ENCODE measurements at places on chromosomes 6 and 20.

- no peak for DNase-seq
Measured at GRCh38 chr6:100229512-100229911, 235.2 kb downstream of the SIM1 start.

- no peak for DNase-seq
Measured at GRCh38 chr6:144364782-144365181, 79.6 kb downstream of the UTRN start.

GRCh38 chr6:399785-400534 lies 8.4 kb downstream of the IRF4 start:
- DNase-seq: peak; percentile 58

DNA sequence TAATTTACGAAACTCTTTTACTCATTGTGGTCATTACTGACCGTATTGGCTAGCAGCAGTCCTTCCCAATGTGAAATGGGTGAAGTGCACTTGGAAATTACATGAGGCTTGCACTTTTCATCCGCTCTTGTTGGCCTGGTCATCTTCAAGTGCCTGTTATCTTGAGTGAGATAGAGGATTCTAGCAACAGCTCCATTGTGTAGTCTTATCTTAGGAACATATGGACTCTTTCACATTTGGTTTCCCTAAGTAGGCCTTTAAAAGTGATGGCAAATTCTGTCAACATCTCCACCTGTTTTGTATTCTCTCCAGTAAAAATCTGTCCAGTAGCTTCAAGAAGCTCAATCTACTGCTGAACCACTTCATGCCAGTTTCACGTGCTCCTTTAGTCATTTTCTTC lies 114.8 kb upstream of the MARCKS start:
- DNase-seq: no peak

DNA sequence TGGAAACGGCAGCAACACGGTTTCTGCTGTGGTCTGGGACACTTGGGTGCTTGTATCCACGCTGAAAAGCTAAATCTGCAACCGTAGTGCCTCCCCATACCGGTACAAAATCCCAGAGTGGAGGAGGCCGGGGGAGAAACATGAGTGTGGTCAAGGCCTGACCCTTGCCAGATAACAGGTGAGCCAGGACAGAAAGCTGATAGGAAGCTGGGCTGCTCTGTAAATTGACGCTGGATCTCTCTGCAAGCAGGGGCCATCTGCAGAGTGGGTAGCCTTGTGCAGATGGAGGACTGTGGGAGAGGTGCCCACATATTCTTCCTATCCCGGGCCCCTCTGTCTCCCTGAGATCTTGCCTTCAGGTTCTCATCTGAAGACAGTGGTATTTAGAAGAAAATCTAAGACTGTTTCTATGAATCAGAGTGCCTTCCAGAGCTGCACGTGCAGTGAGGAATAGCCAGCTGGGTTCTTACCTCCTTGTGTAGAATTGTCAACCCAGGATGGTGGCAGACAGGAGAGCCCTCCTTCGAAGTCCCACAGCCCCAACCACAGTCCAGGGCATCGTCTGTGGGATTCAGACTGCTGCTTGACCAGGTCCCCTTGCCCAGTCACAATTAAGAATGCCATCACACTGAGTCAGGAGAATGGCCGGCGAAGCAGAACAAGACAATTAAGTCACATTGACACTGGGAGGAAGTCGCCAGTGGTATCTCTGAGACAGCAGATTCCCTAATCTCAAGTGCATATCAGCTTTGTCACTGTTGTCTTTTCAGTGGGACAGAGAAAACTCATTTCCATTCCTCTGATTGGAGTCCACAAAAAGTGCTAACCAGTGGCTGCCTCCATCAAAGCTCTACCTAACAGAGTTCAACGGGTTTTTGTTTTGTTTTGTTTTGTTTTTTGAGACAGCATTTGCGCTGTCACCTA lies 100.0 kb upstream of the RIPOR2 start:
- peak; percentile 28 for DNase-seq

DNA sequence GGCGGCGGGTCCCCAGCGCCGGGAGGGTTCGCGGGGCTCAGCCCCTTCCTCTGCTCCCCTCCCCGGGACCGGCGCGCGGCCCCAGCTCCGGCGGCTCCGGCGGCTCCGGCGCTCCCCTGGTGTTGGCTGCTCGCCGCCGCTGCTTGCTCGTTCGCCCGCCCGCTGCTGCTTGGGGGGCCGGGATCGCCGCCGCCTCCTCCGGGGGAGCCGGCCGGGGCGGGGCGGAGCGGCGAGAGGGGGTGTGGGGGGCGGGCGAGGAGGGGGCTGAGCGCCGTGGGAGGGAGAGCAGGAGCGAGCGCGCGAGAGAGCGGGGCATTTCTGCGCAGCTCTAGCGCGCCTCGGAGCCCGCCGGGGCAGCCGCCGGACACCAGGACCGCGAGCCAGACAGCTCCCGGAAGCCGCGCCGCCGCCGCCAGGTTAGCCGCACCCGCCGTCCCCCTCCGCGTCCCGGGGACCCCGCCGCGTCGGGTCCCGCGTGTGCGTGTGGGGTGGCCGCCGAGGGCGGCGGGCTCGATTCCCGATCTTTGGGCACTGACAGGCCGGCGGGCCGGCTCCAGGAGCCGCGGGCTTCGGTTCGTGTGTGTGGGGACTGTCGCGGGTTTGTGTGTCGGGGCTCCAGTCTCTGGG lies 62.0 kb upstream of the EPB41L1 start:
- no peak for DNase-seq

- peak; percentile 33 for DNase-seq
Measured at GRCh38 chr6:44058617-44059358, 68.5 kb downstream of the MRPL14 start.

DNA sequence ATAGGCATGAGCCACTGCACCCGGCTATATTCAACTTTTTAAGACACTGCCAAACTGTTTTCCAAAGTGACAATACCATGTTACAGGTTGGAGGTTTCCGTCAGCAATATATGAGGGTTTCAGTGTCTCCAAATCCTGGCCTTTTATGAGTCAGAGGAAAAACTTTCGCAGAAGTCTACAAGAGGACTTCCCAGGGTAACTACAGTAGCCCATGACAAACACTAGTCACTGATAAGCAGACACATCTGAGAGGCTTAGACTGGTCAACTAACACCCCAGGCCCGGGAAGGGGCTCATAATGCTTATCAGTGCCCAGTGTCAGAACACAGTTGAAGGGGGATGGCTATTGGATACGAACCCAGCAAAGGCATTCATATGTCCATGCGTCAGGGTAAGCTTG lies 85.4 kb downstream of the SOX4 start:
- DNase-seq: no peak

DNA sequence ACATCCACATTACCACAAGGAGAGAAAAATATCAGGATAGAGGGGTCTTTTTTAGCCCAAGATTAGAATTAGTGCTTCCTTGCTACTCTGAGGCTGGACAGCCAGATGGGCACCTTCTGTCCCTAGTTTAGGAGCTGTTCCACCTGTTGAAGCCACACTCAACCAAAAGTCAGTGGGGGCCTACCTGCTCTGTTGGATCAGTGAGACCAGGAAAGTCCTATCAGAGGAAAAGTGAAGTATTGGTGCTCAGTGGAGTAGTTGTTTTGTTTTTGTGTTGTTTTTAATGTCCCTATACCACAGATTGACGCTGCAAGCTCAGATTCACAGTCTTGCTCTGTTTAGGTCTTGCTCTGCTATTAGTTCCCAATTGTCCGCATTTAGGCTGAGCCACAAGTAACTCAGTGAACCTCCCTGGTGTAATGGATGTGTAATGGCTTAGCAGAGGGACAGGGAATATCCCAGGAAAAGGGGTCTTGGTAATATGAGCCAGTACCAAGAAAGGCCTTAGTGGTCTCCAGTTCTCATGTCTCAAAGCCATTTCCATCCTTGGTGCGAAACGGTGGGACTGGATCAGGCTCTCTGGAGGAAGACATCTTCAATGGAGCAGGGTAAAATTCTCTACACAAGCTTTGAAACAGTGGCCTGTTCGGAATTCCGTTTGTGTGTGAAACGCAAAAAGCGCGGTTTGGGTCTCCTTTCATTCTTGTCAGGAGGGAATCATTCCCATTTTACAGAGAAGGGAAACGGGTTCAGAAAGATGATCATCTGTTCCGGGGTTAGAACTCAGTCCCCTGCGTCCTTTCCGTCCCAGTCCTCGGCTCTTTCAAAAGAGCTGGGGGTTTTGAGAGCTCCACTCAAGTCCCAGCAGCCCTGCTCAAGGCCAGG lies 631 bp upstream of the PABPC1L start:
- DNase-seq: no peak

- DNase-seq: no peak
Measured at GRCh38 chr6:168649209-168649608, 208.2 kb downstream of the SMOC2 start.

DNA sequence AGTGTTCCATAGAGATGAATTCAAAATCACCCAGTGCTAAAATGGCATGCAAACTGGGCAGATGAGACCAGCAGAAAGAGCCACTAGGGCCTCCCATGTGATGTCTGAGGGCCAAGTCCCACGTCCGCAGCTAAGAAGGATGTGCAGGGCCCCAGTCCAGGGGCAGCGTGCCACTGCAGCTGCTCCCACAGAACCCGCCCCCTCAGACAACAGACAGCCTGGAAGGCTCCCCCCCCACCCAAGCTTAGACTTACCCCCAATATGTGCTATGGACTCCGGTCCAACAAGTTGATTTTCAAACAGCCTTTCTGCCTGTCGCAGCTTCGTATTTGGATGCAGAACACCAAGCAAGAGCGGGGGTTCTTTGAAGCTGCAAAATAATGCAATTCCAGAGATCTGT lies 14.0 kb downstream of the APMAP start:
- DNase-seq: no peak

- DNase-seq: no peak
Measured at GRCh38 chr6:16399158-16399557, 160.8 kb downstream of the GMPR start.

- DNase-seq: no peak
Measured at GRCh38 chr6:132698608-132699007, 15.2 kb downstream of the VNN1 start.

GRCh38 chr6:137363805-137364138 lies 130.4 kb downstream of the OLIG3 start:
- DNase-seq: no peak

GRCh38 chr6:67933278-67933677 lies 701.8 kb upstream of the ADGRB3 start:
- no peak for DNase-seq

- DNase-seq: no peak
Measured at GRCh38 chr6:87832025-87832825, 130.2 kb upstream of the AKIRIN2 start.

DNA sequence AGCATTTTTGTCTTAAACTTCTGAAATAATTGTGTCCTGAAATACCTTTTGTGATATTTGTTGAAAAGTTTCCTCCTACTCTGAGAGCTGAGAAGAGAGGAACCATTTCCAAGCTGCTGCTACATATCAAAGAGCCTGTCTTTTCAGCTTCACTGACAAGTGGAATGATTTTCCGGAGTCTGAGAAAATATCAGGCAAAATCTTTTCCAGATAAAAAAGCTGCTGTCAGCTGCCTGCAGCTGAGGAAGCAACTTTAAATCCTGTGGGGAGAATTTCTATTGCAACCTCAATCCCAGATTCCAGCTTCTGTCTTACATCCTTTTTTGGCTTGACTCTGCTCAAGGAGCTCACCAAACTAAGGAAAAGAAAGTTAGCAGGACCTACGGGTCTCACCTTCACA lies 904.3 kb downstream of the PHF3 start:
- no peak for DNase-seq

DNA sequence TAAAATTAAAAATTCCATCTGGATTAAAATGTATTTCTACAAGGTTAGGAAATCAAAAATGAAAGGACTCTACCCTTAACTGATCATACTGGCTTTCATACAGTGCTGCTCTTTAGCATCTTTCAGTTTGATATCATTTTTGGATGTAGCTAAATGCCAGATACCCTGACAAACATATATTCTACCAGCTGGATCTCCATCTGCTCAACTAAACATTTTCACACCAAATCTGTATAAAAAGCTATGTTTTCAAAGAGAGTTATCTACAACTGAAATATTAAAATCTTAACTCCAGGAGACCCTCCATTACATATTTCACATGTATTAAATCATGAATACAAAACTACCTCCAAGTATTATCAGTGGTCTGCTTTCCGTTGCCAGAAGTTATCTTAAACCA lies 95.7 kb downstream of the EPHA7 start:
- no peak for DNase-seq

- no peak for DNase-seq
Measured at GRCh38 chr6:28555136-28555535, 29.5 kb downstream of the GPX5 start.

GRCh38 chr20:54431156-54431944 lies 44.0 kb upstream of the DOK5 start:
- no peak for DNase-seq
